ENCODE measurements at places on chromosomes 16 and 17.

GRCh38 chr16:1691956-1692355 is 13.9 kb downstream of the JPT2 start:
- no peak for DNase-seq

GRCh38 chr17:68324114-68324513 is 32.8 kb downstream of the ARSG start:
- no peak for DNase-seq

- no peak for DNase-seq
These were observed at the start of gene GJD3 for GRCh38 chr17:40364121-40364861. Gene GJD3 (minus strand): TSS chr17:40364737. CDS start chr17:40363815, 922 bp downstream.

- no peak for DNase-seq
These were observed 6.4 kb downstream of the LIMD2 start for GRCh38 chr17:63693411-63694113.

- no peak for DNase-seq
These were observed 28.7 kb downstream of the CHD9NB start for GRCh38 chr16:53024045-53024444.

DNA sequence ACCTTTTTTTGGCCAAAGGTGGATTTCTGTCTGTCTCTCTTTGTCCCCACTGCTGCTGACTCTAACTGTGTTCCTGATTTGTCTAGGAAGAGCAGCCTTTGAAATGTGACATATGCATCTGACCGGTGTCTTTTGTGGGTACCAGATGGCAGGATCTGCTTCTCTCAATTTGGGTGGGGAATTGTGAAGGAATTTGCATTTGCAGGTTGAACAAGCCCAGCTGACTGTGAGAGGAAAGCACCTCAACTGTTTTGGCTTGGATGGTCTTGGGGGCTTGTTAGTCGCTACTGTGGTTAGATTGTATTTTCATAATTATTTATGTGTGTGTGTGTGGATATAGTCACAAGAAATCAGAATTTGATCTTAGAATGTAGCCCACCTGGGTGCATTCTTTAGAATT is 37.7 kb upstream of the LCMT1 start:
- no peak for DNase-seq

DNA sequence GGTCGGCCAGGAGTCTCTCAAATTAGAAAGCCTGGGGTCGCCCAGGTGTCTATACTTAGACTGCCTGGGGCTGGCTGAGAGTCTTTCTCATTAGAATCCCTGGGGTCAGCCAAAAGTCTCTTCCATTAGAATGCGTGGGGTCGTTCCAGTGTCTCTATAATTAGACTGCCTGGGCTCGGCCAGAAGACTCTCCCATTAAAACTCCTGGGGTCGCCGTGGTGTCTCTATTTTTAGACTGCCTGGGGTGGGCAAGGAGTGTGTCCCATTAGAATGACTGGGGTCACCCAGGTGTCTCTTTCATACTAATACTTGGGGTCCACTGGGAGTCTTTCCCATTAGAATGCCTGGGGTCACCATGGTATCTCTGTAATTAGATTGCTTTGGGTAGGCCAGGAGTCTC is 2227.7 kb downstream of the TP53TG3F start:
- no peak for DNase-seq

- DNase-seq, result no peak
These were observed 15.0 kb upstream of the TAC4 start for GRCh38 chr17:49862781-49863331.

- no peak for DNase-seq
These were observed 5.9 kb upstream of the CORO6 start for GRCh38 chr17:29628644-29629043.

DNA sequence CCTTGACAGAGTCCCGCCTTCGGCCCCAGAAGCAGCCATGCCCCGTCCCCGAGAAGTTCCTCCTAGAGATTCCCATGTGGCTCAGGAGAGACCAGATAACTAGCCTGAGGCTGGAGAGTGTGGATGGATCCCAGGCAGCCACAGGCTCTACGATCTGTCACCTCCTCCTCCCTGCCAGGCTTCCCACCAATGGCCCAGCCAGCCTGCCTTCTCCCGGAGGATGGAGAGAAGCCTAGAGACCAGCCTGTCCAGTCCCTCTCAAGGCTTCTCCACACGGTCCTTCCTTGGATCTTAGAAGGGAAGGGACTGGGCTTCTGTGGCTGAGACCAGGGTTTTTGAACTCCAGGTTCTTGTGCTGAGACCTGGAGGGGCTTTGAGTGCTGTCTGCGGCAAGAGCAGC is 1.6 kb upstream of the SMTNL2 start:
- no peak for DNase-seq

Measured in activated CD4-positive, CD25-positive, alpha-beta regulatory T cell (primary cell).